ENCODE measurements at places on chromosomes 2 and 18.

GRCh38 chr2:19895535-19895934, 6.2 kb downstream of the TTC32 start:
- no peak for DNase-seq

DNA sequence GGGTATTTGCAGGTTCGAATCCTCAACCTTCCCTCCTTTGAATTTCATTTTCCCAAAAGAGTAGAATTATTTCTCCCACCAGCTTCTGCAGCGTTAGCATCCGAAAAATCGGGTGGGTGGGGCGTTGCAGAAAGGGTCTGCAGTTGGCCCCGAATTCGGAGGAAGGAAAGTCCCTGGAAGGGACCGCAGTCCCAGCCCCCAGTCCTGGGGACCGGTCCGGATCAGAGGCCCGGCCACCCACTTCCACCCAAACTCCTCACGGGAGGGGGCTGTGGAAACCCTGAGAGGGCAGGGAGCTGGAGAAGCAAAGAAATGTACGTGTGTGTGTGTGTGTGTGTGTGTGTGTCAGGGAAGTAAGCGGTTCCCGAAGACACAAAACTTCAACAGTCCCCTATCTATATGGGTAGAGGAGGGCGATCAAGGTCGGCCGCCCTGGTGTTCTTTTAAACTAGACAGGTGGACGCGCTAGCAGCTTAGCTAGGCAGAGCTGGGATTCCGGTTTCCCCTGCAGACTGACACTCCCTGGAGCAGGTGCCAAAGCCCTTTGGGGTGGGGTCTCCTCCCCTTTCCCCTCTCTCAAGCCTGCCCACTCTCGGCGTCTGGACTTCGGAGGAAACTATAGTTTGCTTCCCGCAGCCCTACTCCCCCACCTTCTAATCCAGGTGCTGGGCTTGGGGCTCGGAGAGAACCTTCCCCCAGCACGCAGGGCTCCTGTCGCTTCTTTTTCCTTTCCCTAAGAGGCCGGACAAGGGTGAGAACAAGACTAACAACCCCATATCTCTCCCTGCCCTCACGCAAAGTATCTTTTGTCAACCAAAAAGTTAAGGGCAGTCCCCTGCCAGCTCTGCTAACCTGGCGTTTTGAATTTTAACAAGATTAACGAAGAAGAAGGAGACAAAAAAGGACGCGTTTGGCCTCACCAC, 4.8 kb upstream of the ONECUT2 start:
- DNase-seq = no peak

DNA sequence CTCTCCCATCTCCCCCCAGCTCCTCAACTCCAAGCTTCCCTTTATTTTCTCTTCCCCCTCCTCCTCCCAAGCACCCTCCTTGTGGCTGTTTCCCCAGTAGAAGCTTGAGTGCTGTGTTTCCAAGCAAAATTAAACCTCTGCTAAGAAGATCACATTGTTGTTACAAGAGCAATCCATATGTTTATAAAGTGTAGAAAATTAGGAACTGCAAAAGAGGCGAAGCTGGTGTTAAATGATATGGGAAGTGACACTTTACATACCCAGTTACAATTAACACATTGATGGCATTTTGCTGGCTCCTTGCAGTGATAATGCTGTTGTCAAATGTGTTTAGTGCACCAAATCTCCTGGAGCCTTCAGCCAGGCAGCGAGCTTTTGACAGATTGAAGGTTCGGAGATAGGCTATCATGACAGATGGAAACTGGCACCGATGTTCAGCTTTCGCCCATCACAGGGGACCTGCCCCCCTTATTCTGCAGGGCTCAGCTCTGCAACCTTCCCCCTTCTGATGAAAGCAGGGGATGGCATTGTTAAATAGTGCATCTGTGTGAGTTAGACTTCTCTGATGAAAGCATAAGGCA, 259.8 kb upstream of the ATP5MC3 start:
- DNase-seq = no peak

GRCh38 chr2:98607741-98608115, 584 bp downstream of the COA5 start:
- DNase-seq = peak; percentile 16

GRCh38 chr2:208542465-208543041, 136.0 kb downstream of the PTH2R start:
- DNase-seq = no peak

DNA sequence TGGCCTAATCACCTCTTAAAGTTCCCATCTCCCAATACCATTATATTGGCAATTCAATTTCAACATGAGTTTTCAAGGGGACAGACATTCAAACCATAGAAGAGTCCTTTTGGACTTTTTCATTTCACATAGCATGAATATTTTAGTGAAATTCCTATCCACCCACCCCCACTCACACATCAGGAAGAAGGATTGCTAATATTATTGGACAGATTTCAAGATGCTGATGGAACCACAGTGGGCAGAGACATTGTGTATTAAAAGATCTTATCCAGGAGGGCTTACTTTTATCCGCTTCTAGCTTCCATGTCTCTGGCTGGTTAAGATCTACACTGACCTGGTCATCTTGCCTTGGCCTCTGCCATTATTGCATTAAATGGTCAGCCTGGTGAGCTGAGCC, 297.4 kb upstream of the ACVR2A start:
- no peak for DNase-seq

- no peak for DNase-seq
Observed at GRCh38 chr2:234680688-234681619, 184.1 kb upstream of the ARL4C start.

GRCh38 chr2:172962824-172963223, 112.8 kb upstream of the MAP3K20 start:
- DNase-seq = peak; percentile 95

DNA sequence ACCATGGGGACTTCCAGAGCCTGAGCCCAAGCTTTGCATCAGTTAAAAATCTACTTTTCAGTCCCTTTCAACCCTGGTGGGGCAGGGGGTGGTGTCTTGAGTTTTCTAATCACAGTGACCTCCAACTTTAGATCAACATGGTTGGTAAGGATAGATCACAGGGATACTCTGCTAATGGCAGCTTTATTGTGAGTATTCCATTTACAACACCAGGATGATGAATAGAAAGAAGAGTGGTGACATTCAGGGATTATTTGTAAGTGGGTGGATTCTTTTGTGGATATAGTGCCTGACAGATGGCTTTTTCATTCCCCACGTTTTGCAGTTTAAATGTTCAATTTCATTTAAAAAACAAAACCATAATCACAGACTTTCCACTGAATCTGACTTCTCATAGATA, 51.3 kb downstream of the ZNF532 start:
- DNase-seq = no peak

- no peak for DNase-seq
Observed at GRCh38 chr2:197208024-197208423, 102.6 kb downstream of the ANKRD44 start.

DNA sequence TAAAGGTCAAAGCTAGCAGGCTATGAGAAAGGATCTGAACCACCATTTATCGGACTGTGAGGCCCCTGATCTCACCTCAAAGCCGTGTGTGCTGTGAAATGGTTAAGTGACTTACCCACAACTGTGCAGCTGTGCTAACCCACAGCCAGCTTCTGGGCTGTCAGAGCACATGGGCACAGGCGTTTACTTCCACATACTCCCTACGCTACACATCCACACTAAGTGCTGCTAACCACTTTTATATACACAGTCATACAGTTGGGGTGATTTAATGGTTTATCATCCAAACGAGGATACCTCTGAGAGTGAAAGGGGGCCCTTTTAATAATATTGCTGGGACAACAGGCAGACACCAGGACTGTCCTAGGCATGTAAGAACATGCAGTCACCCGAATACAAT, 37.3 kb downstream of the CYRIA start:
- DNase-seq = no peak

GRCh38 chr2:119480718-119481142, 43.6 kb downstream of the SCTR start:
- DNase-seq = no peak

DNA sequence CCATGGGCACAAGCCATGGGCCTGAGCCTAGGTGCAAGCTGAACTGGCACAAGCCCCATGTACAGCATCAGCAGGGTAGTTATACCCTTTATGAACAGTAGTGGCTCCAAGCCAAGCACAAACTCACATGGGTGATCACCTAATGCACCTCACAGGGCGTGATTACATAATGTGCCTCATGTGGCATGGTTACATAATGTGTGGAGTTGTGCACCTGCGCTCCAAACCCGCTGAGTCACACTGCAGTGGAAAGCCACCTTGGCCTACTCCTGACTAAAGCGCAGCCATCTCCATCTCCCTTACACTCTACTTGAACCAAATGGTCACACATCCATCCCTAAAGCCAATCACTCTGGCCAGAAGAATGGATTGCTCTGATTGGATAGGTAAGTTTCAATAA, 279.7 kb downstream of the MBD2 start:
- no peak for DNase-seq

- DNase-seq = peak; percentile 86
Observed at GRCh38 chr18:7272311-7273049, 41.6 kb downstream of the LRRC30 start.

GRCh38 chr2:8669157-8669817, 12.6 kb upstream of the ID2 start:
- DNase-seq = no peak

GRCh38 chr18:55863876-55864275, 275.9 kb upstream of the TCF4 start:
- no peak for DNase-seq

DNA sequence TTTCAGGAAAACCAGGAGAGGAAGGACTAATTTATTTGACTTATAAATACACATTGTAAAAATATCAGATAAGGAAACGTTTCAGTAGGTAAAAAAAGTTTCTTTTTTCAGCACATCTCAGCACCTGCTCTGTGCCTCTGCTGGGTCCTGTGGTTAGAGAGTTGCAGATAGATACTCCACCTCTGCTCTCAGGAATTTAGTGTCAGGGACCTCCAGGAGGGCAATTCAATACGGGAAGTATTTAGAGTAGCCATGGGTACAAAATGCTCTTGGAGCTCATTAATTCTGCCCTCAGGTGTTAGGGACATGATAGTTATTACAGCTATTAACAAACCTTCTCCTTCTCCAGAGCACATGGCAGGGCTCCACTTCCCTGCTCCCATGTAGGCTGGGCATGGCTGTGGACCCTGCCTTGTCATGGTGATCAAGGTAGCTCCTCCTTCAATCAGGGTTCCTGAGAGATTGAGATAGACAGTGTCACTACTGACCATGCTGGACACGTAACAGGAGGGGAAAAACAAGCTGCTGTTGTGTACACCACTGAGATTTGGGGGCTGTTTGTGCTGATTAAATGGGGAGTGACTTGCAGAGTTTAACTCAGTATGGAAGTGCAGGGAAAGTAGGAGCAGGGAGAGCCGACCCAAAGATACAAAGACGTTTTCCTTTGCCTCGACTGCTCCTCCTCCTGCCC, 185.6 kb upstream of the COPS8 start:
- no peak for DNase-seq

DNA sequence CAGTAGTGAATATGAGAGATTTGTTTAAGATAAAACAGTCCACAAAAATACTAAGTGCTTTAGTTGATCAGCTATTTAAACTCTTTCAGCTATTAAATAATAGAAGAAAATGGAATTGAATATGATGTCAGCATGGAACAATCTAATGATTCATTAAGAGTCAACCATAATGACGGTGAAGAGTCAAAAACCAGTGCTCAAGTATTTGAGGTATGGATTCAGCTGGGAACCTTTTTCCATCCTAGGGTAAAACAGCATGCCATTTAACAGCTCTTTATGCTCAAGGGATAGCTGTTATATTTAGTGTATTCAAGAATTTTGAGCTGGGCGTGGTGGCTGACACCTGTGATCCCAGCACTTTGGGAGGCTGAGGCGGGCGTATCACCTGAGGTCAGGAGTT, 29.7 kb downstream of the CARF start:
- no peak for DNase-seq

DNA sequence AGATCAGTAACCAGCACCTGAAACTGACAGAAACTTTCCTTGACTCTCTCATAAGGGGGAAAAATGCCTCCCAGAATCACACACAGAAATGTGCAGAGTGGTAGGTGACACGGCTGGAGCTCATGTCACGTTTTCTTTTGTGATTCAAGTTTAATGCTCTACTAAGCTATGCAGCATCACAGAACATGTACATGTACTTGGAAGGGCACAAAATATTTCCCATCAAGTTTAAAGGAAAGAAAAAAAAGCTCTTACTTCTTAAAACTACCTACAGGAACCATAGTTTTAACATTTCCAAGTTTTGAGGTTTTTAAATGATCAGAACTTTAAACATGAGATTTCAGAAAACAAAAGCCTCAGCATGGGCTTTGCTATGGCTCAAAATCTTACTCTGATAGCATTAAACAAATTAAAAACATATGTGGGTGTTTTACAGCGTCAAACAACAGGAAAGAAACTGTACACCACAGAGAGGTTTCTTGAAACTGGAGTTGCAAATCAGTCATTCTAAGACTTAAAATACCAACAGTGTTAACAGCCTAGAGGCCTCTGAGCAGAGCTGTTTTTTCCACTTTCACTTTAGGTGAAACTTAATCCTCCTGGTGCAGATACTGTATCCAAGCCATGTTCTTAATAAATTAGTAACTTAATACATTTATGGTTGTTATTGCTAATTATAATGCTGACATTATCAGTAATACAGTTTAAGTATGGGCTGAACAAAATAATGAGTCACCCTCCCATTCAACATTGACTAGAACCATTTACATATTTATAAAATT, 30.1 kb downstream of the MBP start:
- DNase-seq = no peak

DNA sequence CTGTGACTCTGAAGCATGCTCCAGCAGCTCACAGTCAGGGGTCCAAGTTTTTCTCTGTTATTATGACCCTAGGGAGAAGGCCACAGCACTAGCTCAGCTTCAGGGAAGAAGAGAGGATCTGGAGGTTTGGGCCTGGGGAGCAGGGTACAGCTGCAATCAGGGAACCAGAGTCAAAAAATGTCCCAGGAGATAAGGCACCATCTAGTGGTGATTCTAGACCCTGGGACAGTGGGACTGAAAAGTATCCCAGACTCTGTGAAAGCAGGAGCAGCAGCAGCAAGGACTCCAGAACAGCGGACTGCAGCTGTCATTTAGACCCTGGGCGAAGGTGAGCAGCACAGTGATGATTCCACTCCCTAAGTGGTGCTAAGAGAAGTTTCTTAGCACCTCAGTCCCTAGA, 278.4 kb upstream of the DDX18 start:
- no peak for DNase-seq

- DNase-seq = no peak
Observed at GRCh38 chr2:111185361-111186022, 64.8 kb downstream of the BCL2L11 start.

Data from kidney capillary endothelial cell (primary cell).